ENCODE measurements at places on chromosomes 1 and 21.
A peak's percentile ranks its signal among the peaks of the same experiment; 100 is the strongest.

- DNase-seq = no peak
Measured at GRCh38 chr1:160789051-160789701, 6.8 kb upstream of the LY9 start.

- DNase-seq = no peak
Measured at GRCh38 chr1:66207484-66207883, 326.5 kb upstream of the SGIP1 start.

GRCh38 chr1:48776393-48777218, at the start of gene BEND5:
Gene BEND5, minus strand, starts transcription at chr1:48776891. Its CDS starts 60 bp downstream, at chr1:48776831.
- peak; percentile 75 for DNase-seq

GRCh38 chr1:34500451-34500850, 254.4 kb upstream of the GJB5 start:
- no peak for DNase-seq

DNA sequence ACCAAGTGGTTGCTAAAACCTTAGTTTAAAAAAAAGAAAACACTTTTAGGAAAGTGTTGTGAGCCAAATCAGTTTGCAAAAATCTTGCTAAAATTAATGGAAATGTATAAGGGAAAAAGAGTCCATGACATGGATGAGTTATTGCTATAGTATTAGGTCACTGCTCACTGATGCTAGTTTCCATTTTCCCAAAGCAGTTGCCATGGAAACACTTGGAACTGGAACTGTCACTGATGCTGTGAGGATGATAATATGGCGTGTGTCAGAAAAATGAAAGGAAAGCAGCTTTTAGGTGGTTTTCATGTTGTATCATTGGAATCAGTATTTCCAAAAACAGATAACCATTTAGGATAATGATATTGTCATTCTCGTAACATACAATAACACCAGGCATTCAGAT, 104.4 kb downstream of the PHTF1 start:
- DNase-seq = no peak

GRCh38 chr1:218312509-218312908, 27.4 kb downstream of the RRP15 start:
- DNase-seq = no peak

DNA sequence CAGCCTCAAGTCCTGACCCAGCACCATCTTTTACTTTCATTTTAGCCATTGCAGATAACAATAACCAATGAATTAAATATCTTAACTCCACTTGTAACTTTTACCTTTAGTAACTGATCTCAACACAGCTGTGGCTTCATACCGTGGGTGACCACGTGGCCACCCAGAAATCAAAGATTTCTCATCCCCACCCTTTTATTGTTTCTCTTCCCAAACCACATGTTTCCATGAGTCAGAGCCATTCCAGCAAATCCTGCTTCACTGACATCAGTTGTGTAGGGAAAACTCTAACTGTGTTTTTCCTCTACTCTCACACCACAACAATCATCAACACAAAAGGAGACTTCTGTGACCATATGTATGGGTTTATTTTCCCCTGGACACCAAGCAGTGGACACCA, 25.1 kb upstream of the BRDT start:
- no peak for DNase-seq

GRCh38 chr1:205593532-205593931, 38.3 kb downstream of the ELK4 start:
- DNase-seq = no peak

- DNase-seq = no peak
Measured at GRCh38 chr1:117609471-117609911, 3.6 kb downstream of the TENT5C start.

DNA sequence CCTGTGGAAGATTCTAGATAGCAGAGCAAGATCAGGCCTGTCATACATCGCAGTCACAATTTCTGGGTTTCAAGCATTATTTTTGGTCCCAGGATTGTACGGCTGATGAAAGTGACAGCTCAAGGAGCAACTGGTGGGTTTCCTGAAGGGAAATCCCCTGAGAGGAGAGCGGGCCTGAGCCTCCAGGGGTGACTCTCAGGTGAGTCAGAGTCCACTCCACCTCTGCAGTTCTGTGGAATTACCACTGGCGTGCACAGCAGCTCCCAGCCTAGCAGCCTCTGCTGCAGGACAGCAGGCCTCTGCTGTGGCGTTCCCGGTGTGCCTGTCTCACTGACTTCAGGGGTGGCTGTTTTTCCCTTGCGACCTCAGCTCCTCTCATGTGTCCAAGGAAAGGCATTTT, 24.4 kb downstream of the SLC66A1 start:
- DNase-seq = no peak

- DNase-seq = no peak
Measured at GRCh38 chr1:180218806-180219765, 11.0 kb upstream of the LHX4 start.

GRCh38 chr1:194353121-194353520, 1166.7 kb upstream of the B3GALT2 start:
- DNase-seq = no peak

DNA sequence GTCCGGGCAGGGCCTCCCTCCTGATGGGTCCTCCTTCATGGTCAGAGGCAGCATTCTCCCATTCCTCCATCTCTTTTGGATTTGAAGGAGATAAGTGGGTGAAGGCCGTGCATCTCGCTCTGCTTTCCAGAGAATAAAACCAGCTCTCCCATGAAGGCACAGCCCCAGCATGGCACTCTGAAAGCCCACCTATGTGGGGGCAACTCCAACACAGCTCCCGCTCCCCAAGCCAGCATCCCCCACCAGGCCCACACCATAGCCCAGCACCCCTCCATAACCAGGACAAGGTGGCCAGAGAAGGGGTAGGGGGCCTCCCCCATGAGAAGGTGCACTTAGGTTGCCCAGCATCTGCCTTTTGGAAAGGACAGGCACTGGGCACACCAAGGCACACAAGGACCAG, 112.2 kb downstream of the PDE9A start:
- DNase-seq = no peak

GRCh38 chr1:10841118-10841517, 44.7 kb upstream of the CASZ1 start:
- no peak for DNase-seq

GRCh38 chr1:10132316-10132715, 78.1 kb upstream of the KIF1B start:
- DNase-seq = no peak

- no peak for DNase-seq
Measured at GRCh38 chr1:77762072-77762476, 2.4 kb upstream of the USP33 start.

Measured in CD4-positive, alpha-beta T cell treated with Interleukin-6 for 4 hours (primary cell).